Osteoblast (primary cell): ENCODE measurements at places on chromosomes 13 and 19. TPM values are rescaled to one million over a fixed set of nuclear protein-coding genes. Genes with fewer than 3 reads are reported as not detected.

DNA sequence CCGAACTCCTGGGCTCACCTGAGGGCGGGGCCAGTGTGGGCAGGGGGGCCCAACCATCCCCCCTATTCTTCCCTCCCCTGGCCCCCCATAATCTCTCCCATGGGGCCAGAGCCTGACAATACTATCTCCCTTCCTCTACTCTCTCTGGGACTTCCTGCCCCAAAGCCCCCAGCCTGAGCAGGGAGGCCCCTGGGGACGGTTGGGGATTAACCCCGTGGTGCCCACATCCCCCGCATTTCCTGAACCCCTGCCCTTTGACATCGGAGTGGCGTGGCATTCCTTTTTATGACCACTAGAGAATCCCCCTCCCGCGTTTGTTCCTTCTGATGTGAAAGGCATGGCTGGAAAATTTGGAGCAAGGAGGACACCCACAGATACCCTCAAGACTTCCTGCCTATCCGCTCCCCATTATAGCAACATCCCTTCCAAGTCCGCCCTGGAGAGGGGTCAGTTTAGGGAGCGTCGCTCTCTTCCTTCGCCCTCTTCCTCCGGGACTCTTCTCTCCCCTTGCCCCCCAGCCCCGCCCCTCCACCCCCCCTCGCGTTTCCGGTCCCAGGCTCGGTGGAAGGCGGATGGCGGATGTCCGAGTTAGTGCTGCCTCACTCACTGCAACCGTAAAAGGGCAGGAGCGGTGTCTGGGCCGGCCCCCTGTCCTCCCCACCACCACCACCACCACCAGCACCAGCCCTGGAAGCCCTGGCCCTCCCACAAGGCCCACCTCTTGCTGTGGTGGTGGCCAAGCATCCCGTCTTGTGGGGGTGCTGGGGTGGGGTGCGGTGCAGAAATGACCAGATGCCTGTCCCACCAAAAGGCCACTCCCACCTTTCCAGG is 1.8 kb downstream of the VASP start:
- peaks cover 6% of the 10 kb centered on the region for H3K36me3 ChIP-seq
- peak overlapping the region; percentile 53 for H3K27ac ChIP-seq
- H3K4me3 ChIP-seq = peak overlapping the region; percentile 90
- DNase-seq = peak; percentile 97
- no peaks in the 10 kb centered on the region for H3K27me3 ChIP-seq

- H3K4me3 ChIP-seq = peak overlapping the region; percentile 47
- no peaks in the 10 kb centered on the region for H3K27me3 ChIP-seq
- H3K36me3 ChIP-seq = peaks cover 17% of the 10 kb centered on the region
- H3K27ac ChIP-seq = peak overlapping the region; percentile 100
Measured at GRCh38 chr19:33473653-33474305, 47.8 kb downstream of the PEPD start.

- no peaks in the 10 kb centered on the region for H3K36me3 ChIP-seq
- no peak overlapping the region for H3K4me3 ChIP-seq
- no peaks in the 10 kb centered on the region for H3K27me3 ChIP-seq
- peak; percentile 62 for DNase-seq
- H3K4me1 ChIP-seq = no peaks in the 10 kb centered on the region
Measured at GRCh38 chr19:45234089-45234869, 10.9 kb downstream of the EXOC3L2 start.

CASP14 gene
- not detected in 2 replicates for total RNA-seq

- no peak overlapping the region for H3K4me3 ChIP-seq
- H3K36me3 ChIP-seq = no peaks in the 10 kb centered on the region
- DNase-seq = no peak
Measured at GRCh38 chr19:44557933-44558332, 28.5 kb upstream of the CEACAM20 start.

- no peaks in the 10 kb centered on the region for H3K27me3 ChIP-seq
- H3K4me3 ChIP-seq = no peak overlapping the region
- no peaks in the 10 kb centered on the region for H3K4me1 ChIP-seq
- H3K27ac ChIP-seq = no peak overlapping the region
- DNase-seq = no peak
Measured at GRCh38 chr13:84136582-84136981, 254.3 kb upstream of the SLITRK1 start.

DNAJC3 gene
- 58.6 and 66.6 TPM in 2 replicates for total RNA-seq

DNA sequence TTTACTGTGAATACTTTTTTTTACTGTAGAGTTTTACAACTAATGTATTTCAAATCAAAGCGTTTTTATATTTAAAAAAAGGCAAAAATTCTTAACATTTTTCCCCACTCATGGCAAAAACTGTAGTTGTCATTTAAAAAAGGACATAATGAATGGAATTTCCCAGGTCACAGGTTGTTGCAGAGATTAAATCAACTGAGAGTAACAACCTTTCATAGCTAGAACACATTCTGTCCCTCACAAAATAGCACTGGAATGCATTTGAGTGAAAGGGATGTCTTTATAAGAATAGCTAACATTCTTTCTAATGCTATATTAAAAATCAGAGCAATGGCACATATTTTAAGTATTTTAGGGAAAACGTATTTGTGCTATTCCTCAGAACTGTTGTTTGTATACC is 1393.3 kb upstream of the ATXN8OS start:
- H3K4me3 ChIP-seq = no peak overlapping the region
- H3K4me1 ChIP-seq = no peaks in the 10 kb centered on the region
- no peaks in the 10 kb centered on the region for H3K27me3 ChIP-seq
- no peak for DNase-seq

DNA sequence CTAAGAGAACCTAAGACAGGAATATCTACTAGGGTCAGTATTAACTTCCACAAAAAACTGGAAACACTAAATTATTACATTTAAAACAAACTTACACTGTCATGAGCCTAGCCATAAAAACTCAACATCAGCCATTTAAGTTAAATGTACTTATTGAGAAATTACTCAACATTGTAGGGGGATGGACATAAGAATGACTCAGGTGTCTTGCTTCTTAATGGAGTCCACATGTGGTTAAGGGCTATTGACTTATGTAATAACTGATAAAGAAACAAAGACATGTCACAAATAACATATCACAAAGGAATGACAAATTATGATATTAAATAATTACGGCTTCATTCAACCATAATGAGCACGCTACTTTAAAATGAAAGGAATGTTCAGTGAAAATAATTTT is 36.2 kb downstream of the CLDN10 start:
- H3K4me3 ChIP-seq = no peak overlapping the region
- no peak overlapping the region for H3K27ac ChIP-seq
- no peaks in the 10 kb centered on the region for H3K4me1 ChIP-seq
- no peaks in the 10 kb centered on the region for H3K27me3 ChIP-seq
- H3K36me3 ChIP-seq = peaks cover 72% of the 10 kb centered on the region

GRCh38 chr19:29841559-29842367 is 30.0 kb downstream of the CCNE1 start:
- peaks cover 10% of the 10 kb centered on the region for H3K4me1 ChIP-seq
- H3K4me3 ChIP-seq = no peak overlapping the region
- DNase-seq = no peak
- peaks cover 18% of the 10 kb centered on the region for H3K27me3 ChIP-seq
- H3K27ac ChIP-seq = no peak overlapping the region

- H3K27ac ChIP-seq = peak overlapping the region; percentile 98
- peak; percentile 96 for DNase-seq
- peaks cover 4% of the 10 kb centered on the region for H3K4me1 ChIP-seq
Measured at GRCh38 chr19:48390188-48391099, 907 bp downstream of the KDELR1 start.

DNA sequence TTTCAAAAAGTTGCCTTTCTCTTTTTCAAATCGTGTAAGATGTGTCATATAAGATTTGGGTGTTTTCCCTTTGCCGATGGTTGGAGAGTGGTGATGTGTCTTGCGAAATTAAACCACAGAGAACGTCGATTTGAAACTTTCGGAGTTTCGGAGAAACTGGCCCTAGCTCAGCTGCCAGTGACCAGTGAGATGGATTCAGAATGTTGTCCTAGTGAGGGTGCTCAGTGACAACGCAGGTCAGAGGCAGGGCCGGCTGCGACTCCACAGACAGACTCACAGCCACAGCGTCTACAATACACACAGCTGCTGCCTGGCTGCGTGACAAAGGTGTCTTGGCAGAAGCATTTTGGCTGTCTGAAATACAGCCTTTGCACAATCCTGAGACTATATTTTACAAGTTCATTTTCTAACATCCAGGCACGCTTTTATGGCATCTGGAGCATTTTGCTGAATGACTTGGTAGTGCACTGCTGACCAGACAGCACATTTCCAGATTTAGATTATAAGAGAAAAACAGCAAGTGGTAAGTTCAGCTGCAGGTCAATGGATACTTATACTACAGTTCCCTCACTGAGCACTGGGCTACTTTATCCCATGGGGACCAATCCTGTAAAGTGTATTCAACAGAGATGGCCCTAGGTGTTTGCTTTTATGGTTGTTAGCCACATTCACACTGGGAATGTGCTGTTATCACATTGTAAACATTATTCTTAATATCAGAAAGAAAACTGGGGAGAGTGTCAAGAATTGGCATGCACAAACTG is 207.5 kb downstream of the KCNRG start:
- peak; percentile 36 for DNase-seq
- no peaks in the 10 kb centered on the region for H3K36me3 ChIP-seq
- H3K27ac ChIP-seq = peak overlapping the region; percentile 64
- H3K4me3 ChIP-seq = peak overlapping the region; percentile 51
- H3K4me1 ChIP-seq = peaks cover 32% of the 10 kb centered on the region

- H3K27me3 ChIP-seq = no peaks in the 10 kb centered on the region
- peak; percentile 80 for DNase-seq
- no peak overlapping the region for H3K4me3 ChIP-seq
- no peak overlapping the region for H3K27ac ChIP-seq
- no peaks in the 10 kb centered on the region for H3K4me1 ChIP-seq
Measured at GRCh38 chr19:48918801-48919247, 14.7 kb upstream of the DHDH start.

DNA sequence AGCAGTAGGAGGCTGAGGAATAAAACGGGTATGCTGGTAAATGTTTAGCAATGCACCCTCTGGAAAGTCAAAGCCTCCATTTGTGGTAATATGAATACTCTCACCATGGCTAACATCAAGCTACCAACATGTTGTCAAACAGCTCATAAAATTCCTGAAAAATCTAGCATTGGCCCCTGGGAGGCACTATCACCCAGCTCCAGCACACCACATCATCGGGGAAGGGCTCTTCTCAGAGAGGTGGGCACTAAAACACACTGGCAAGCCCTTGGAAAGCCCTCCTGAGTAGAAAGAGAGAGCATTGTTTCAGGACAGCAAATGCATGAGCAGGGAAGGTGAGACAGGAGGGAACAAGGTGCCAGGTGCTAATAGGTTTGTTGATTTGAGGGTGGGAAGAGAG is 53.9 kb upstream of the FLT1 start:
- H3K4me3 ChIP-seq = no peak overlapping the region
- no peaks in the 10 kb centered on the region for H3K27me3 ChIP-seq
- H3K27ac ChIP-seq = no peak overlapping the region
- DNase-seq = no peak
- no peaks in the 10 kb centered on the region for H3K36me3 ChIP-seq

SYDE1 gene
- 45.1 and 56.8 TPM in 2 replicates for total RNA-seq

DNA sequence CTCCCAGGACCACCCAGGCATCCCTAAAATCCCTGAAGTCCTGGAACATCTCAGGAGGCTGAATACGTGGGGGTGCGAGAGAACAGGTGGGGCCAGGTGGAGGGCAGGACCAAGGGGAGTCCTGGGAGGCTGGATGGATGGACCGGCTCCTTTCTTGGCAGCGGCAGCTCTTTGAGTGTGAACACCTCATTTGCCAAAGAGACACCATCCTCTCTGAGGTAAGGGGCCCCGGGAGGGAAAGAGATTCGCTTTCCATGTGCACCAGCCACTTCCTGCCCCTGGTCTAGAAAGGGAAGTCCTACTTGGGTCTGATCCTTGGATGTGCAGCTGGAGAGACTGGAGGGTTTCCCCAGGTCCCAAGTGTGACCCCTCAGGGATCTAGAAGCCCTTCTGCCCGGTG is 16.2 kb downstream of the PTH2 start:
- H3K27me3 ChIP-seq = no peaks in the 10 kb centered on the region
- DNase-seq = peak; percentile 57
- no peaks in the 10 kb centered on the region for H3K4me1 ChIP-seq
- H3K36me3 ChIP-seq = no peaks in the 10 kb centered on the region
- H3K27ac ChIP-seq = no peak overlapping the region
- no peak overlapping the region for H3K4me3 ChIP-seq

DNA sequence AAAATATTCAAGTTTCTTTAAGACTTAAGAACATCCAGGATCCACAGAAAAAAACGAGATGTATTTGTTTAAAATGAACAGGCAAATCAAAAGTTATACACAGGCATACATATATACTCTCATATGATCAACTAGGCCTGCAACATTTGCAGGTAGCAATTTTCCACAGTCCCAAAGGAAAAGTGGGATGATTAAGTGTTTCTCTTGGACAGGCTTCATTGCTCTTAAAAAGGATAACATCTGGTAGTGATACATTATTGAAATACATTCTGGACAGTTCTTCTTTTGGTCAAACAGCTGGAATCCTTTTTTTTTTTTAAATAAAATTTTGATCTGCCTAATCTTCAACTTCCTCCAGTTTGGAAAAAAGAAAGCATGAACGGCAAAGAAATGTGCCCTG is 114.8 kb upstream of the TDRD3 start:
- DNase-seq = peak; percentile 31
- no peak overlapping the region for H3K4me3 ChIP-seq
- no peaks in the 10 kb centered on the region for H3K36me3 ChIP-seq
- H3K27ac ChIP-seq = no peak overlapping the region

ATP12A gene
- total RNA-seq = under 0.01 TPM in 1 of 2 replicates, not detected in the other

KIR3DL2 gene
- total RNA-seq = not detected in 2 replicates

GRCh38 chr19:49070416-49070815 is 2.1 kb downstream of the KCNA7 start:
- no peaks in the 10 kb centered on the region for H3K4me1 ChIP-seq
- no peaks in the 10 kb centered on the region for H3K36me3 ChIP-seq
- H3K4me3 ChIP-seq = no peak overlapping the region
- peak; percentile 67 for DNase-seq
